ENCODE measurements at places on chromosomes 5 and 9.

- DNase-seq = no peak
Observed at GRCh38 chr5:18811661-18812060, 1176.3 kb downstream of the CDH18 start.

DNA sequence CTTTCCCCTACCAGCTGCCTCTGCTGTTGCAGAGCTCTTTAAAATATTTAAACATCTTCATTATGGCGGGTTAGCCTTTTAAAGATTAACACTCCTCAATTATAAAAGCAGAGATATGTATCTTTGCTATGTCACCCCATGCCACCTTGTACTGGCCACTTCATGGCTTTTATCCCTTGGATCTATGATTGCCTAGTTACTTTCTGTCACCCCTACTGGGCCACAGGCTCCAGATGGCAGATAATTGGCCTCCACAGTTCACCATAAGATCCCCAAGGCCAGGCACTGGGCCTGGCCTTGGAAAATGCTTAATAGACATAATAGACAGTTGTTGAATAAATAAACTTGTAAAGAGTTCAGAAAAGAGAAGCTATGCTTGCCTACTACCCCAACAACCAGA is 142.0 kb upstream of the SHB start:
- no peak for DNase-seq

DNA sequence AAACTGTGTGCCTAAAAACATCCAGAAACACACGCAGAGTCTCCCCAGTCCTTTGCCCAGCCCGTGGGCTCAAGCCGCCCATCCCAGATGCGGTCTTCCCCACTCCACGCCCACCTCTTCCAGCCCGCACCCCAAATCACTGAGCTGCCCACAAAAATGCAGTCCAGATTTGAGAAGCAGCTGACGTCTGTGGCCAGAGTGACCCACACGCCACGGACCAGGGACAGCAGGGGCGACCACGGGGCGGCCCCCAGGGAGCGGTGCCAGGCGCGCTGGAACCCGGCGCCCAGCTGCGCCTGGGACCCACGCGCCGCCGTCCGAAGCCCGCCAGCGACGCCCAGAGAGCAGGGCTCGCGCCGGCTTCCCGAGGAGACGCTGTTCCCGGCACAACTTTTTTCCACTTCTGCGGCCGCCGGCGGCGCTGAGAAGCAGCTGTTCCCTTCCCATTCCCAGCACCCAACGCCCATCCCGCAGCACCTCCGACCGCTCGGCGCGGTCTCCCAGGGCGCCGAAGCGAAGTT is 674 bp downstream of the LHFPL2 start:
- no peak for DNase-seq

DNA sequence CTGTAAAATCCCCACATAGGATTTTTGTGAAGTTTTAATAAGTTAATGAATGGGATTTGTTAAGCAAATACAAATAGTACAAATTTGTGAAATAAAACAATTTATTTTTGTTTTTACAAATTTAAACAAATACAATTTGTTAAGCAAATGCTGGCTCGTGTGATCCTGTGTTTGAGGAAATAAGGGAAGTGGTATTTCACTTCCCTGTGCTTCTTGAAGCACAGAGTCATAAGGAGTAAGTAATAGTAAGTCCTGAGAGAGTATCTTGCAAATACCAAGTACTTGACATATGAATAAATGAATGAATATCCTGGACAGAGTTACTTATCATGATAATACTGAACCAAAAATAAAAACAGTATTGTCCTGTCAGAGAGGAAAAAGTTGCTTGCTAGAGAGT is 9.1 kb downstream of the SMIM3 start:
- DNase-seq = no peak

- DNase-seq = no peak
Observed at GRCh38 chr5:81826128-81826527, 75.2 kb upstream of the SSBP2 start.

DNA sequence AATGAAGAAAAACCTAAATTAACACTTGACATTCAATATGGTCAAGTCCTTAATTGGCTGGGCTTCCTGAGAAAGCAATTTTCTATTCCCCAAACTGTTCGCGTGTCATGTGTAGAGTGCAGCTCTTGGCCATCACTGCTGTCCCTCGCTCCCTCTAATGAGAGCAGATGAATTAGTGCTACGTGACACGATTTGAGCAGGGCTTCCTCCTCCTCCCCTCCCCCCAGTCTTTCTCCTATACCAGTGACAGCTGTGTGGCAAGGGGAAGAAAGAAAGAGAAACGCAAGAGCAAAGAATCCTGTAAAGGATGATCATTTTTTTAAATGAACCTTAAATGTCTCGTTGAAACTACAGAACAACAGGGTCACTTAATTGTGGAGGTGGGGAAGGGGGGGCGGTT is 159.6 kb downstream of the BNC2 start:
- no peak for DNase-seq

DNA sequence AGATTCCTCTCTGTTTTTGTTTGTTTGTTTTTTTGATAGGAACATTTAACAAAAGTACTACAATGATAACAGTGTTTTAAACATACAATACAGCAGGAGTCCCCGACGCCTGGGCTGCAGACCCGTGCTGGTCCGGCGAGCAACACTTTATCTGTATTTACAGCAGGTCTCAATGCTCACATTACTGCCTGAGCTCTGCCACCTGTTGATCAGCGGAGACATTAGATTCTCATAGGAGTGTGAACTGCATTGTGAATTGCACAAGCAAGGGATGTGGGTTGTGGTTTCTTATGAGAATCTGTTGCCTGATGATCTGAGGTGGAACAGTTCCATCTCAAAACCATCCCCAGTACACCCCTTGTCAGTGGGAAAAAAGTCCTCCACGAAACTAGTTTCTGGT is 1068.5 kb upstream of the CDH10 start:
- DNase-seq = no peak

- no peak for DNase-seq
Observed at GRCh38 chr9:76296561-76297310, 97.5 kb downstream of the RFK start.

GRCh38 chr9:128169925-128170324 is 9.9 kb downstream of the BBLN start:
- no peak for DNase-seq

GRCh38 chr9:35771534-35771933 is 17.5 kb upstream of the MSMP start:
- peak; percentile 83 for DNase-seq

DNA sequence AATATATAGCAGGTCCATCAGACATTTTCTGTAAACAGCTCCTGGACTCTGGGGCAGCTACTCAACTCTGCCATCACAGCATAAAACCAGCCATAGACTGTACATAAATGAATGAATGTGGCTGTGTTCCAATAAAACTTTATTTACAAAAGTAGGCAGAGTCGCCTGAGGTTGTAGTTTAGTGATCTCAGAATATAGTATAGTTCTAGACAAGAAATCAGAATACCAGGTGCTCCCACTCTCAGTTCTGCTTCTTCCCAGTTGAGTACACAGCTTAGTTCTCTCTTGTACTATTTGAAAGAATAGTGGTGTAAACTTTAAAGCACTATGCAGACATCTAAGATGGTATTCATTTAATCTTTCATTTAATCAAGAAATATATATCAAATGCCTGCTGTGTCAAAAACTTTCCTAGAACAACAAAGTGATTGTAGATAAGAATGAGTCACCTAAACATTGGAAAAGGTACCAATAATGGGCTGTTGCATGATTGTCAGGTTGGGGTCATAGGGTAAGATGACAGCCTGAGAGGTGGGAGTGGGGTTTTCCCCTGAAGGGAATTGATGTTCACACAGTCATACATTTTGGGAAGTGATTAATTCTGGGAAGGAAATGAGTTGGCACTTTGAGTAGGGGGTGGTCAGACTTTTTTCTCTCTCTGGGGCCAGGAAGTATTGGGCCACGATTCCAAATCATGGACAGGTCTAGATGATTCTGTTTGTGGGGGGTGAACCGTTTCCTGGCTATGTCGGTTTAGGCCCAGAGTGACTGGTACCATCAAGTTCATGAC is 37.0 kb downstream of the TNFSF8 start:
- no peak for DNase-seq

DNA sequence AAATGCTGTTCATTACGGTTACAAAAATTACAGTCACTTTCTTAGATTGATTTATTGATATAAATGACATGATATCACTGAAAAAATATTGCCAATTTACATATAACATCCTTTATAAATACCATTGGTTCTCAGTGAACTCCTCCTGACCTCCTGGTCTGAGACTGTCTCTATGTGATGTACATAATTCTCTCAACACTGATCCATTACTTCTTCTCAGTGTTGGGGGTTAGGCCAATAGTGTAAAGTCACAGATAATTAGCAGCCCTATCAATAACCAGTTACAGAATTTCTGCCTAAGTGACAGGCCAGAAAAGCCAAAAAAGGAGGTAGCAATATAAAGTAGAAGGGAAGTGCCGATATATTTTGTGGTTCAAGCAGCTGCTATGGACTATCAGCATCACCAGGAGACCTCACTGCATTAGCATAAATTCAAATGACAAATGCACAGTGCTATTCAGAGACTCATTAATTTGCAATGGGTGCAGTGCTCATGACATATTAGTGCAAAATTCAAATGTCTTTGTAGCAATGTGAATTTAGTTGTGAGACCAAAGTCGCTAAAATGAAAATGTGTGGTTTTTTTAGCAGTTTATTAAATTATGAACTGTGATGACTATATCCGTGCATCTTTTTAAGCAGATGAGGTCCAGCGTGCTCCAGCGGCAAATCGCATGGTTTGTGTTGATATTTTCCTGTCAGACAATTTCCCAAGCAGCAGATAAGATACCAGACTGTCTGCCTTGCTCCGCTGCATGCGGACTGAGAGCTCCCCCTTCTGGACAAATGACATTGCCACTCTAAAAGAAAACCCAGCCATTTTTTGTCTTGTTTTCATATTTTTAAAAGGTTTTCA is 144.6 kb downstream of the CETN3 start:
- peak; percentile 20 for DNase-seq

DNA sequence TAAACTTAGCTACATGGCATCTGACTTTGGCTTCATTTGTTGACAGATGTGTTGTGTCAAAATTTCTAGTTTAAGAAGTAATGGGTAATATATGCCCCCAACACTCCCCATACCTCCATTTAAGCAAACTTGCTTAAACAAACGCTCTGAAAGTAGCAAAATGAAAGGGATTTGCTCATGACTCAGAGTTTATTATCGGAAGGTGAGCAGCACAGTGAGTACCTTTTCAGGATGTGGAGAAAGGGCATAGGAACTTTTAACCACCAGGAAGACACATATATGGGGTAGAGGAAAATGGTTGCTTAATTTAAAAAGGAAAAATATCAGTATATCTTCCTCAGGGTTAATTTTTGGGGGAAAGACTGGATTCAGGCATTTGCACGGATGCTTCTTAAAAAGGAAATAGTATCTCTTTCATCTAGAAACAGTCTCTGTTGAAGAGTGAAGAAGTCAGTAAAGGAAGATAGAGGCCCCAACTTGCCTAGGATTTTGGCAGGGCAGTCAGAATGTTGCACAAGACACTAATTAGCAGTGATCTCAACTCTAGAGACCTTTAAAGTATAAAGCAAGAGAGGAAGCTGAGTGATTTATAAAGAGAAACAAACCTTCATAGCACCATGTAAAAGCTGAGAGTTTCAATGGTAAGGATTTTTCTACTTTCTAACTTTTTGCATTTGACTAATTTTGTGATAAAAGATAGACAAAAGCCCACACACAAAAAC is 155.1 kb downstream of the TRIO start:
- DNase-seq = no peak

DNA sequence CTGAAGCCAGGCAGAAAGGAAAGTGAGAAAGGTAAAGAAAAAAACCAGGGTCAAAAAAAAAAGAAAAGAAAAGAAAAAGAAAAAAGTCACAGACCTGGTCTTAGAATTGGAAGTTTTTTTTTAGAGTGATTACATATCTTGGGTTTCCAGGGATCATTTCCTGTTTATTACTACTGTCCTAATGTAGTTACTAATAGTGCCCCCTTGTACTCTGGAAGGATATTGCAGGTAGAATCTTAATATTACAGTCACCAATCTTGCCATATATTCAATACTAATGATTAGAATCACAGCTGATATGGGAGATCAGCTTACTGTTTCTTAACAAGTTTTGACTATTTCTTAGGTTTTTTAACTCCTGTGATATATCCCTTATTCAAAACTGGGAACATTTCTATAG is 543.2 kb upstream of the CDH6 start:
- DNase-seq = no peak

- no peak for DNase-seq
Observed at GRCh38 chr9:72424131-72424530, 59.1 kb upstream of the ZFAND5 start.

DNA sequence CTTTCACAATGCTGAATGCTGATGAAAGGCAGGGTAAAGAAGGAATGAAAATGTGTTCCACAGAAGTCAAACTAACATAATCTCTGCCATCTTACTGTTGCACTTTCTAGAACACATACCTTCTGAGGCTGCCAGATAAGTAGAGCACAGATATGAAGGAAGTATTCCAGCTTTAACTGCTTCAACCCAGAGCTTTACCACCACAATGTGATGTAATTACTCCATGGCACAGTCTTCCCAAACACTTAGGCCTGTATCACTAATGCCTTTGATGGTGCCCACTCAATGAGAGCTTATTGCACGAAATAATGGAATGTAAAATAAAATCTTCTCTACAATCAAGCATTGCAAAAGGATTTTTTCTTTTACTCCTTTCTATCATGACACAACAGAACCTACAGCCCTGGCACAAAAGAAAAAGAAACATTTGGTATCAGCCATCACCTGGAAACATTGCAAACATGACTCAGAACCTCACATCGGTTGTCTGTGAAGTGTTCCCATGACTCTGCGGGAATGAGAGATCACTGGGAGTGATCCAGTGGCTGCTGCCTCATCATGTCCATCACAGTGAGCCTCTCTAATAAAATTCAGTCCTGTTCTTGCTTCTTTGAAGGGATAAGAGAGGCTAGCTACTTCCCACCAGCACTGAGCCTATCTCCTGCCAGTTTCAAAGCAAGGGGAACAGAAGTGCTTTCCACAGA is 385.8 kb downstream of the EFNA5 start:
- DNase-seq = no peak

DNA sequence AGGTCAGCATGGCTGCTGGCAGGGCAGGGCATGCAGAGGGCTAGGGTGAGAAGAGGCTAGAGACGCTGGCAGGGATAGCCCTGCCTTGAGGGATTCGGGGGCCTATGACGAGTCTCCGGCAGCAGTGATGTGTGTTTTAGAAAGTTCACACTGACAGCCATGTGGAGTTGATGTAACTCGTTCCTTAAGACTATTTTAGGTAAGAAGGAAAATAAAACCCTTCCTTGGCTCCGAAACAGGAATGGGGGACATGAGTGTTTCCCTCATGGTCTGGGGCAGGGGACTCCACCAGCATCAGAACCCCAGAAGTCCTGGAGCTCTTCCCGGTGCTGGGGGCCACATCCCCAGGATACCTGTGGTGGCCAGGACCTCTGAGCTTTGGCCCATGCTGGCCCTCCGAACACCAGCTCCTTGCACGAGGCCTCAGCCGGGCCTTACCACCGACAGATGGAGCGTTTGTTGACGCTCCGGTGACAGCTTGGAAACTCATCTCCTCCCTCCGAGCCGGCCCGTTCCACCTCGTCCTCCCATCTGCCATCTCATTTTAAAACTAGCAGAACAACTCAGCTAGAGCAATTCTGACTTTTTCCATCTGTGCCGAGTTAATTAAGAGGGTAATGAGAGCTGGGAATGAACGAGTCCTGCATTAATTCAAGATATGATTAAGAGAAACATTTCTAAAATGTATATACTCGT is 337.7 kb downstream of the CDK5RAP2 start:
- DNase-seq = no peak
